H7 (cell line): ENCODE measurements at places on chromosomes 7 and 10. TPM values are rescaled to one million over a fixed set of nuclear protein-coding genes. Genes with fewer than 3 reads are reported as not detected.

DNA sequence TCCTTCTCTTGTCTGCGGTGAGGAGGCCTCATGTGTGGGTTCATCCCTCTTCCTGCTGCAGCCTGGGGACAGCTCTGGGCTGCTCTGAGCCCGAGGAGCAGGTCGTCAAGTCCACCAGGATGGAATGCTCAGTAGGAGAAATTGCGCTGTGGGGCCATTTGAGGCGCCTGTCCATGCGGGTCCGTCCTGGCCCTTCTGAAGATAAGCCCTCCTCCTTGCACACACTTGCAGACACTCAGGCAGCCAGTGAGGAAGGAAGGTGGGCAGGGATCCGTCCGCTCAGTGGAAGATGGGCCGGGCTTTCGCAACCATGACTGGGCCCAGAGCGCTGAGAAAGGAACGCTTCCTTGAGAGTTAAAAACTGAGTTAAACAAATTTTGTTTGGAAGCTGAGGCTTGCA is 356.8 kb downstream of the GLRX3 start:
- no peak for DNase-seq

DNA sequence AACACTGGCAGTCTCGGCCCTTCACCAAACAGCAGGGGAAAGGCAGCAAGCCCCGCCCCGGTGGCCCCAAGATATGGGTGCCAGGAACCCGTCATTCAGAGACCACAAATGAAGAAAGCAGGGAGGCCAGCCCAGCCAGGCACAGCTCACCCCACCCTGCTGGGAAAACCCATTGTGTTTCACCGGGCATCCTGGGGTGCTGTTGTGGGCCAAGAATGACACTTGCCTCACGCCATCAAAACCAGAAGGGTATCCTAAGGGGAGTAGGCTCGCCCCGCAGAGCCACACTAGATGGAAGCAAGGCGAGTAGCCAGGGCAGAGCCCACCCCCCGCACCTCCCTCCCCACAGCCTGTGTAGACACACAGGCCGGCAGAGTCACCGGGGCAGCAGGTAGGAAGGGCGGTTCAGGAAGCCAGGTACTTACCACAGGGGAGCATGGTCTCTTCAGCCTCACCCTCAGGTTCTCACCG is 72.5 kb upstream of the KCNMA1 start:
- DNase-seq: peak; percentile 68

DNA sequence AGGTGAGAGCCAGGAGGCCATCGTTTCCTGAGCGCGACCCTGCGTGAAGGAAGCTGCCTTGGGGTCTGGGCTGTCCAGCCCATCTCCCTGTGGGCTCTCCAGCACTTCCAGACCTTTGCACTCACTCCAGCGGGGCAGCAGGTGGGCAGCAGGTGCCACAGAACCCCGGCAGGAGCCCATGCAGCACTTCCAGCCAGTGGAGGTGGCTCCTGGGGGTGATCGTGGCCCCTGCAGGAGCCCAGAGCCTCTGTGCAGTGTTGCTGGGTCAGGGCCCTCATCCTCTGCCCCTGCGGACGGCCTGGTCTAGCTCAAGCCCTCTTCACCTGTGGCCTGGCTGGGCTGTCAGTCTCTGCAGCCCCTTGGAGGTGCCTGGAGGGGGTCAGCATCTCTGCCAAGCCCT is 59.9 kb downstream of the PWWP2B start:
- peak; percentile 34 for DNase-seq

GRCh38 chr10:80596391-80597257 is 58.9 kb downstream of the SH2D4B start:
- peak; percentile 72 for DNase-seq

CFAP43 gene
- 0.21 and 0.30 TPM in 2 replicates for total RNA-seq

DNA sequence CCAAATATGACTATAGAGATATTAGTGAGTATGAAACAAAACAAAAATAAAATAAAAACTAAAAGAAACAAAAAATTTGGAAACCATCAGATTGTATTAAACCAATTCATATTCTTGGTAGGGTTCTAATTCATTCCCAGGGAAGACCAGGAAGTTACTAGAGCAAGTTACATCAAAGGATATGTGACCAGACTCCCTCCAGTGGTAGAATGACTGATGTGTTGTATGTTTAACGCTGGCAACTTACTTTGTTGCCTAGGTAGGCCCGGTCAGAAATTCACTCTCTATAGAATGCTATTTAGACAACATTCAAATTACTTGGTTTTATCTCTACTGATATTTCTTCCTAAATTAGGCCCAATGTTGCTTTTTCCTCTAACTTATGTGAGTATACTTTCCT is 5.2 kb downstream of the PHYHIPL start:
- DNase-seq: peak; percentile 60

MINDY3 gene
- total RNA-seq: 11.0 and 11.2 TPM in 2 replicates

LRRC18 gene
- total RNA-seq: not detected in 2 replicates

GRCh38 chr10:72682638-72683037 is 9.3 kb upstream of the MCU start:
- DNase-seq: no peak

TRPV5 gene
- not detected in 2 replicates for total RNA-seq

DNA sequence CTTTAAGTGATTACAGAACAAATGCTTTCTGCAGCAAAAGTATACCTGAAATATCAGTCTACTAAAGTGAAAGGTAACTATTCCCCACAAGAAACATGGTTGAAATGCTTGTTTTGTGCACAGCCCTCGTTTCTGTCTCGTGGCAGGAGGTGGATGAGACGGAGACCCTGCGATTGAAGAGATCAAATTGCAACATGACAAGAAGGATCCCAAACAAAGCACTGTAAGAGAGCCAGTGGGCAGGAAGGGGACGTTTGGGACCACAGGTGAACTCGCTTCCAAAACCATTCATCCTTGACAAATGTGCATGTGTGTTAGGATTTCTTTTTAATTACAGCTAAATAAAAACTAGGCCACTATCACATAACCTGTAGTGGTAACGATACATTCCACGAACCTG is 192.6 kb downstream of the CCSER2 start:
- no peak for DNase-seq

MSMB gene
- total RNA-seq: 0.89 TPM in 1 of 2 replicates, not detected in the other

DNA sequence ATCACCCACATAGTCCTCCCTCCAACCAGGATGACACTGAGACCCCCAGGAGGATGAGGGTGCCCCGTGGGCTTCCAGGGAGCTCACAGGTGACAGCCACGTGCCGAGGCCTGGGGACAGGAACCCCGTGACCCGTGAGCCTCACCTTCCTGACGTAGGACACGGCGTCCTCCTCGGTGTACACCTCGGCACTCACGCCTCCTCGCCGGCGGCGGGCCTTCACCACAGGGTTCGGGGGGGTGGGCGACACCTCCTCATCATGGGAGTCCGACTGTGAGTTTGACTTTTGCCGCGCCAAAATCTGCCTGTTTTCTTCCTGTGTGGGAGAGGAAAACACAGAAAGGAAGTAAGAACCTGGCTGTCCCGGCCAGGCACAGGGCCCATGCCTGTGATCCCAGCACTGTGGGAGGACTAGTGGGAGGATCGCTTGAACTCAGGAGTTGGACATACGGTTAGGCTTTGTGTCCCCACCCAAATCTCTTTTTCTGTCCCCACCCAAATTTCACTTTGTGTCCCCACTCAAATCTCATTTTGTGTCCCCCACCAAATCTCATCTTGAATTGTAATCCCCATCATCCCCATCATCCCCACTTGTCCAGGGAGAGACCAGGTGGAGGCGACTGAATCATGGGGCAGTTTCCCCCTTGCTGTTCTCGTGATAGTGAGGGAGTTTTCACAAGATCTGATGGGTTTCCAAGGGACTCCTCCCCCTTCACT is 45.9 kb upstream of the DNAAF5 start:
- DNase-seq: no peak

- peak; percentile 57 for DNase-seq
Observed at GRCh38 chr10:103823706-103824272, 31.6 kb downstream of the SH3PXD2A start.

CNPY1 gene
- 1.5 and 2.4 TPM in 2 replicates for total RNA-seq

GRCh38 chr10:91137822-91138221 is 82.6 kb upstream of the PCGF5 start:
- DNase-seq: no peak

- no peak for DNase-seq
Observed at GRCh38 chr7:3000566-3000965, 43.1 kb downstream of the CARD11 start.

DNA sequence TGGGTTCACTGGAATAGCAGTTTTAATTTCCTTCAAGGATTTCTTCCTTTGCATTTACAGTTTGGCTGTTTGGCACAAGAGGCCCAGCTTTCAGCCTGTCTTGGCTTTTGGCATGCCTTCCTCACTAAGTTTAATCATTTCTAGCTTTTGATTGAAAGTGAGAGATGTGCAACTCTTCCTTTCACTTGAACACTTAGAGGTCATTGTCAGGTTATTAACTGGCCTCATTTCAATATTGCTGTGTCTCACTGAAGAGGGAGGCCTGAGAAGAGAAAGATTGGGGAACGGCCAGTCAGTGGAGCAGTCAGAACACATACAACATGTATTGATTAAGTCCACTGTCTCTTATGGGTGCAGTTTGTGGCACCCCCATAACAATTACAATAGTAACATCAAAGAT is 33.9 kb downstream of the PTTG1IP2 start:
- no peak for DNase-seq

GRCh38 chr10:3951993-3952392 is 167.0 kb upstream of the KLF6 start:
- no peak for DNase-seq

ITIH5 gene
- 0.67 and 1.9 TPM in 2 replicates for total RNA-seq

DNA sequence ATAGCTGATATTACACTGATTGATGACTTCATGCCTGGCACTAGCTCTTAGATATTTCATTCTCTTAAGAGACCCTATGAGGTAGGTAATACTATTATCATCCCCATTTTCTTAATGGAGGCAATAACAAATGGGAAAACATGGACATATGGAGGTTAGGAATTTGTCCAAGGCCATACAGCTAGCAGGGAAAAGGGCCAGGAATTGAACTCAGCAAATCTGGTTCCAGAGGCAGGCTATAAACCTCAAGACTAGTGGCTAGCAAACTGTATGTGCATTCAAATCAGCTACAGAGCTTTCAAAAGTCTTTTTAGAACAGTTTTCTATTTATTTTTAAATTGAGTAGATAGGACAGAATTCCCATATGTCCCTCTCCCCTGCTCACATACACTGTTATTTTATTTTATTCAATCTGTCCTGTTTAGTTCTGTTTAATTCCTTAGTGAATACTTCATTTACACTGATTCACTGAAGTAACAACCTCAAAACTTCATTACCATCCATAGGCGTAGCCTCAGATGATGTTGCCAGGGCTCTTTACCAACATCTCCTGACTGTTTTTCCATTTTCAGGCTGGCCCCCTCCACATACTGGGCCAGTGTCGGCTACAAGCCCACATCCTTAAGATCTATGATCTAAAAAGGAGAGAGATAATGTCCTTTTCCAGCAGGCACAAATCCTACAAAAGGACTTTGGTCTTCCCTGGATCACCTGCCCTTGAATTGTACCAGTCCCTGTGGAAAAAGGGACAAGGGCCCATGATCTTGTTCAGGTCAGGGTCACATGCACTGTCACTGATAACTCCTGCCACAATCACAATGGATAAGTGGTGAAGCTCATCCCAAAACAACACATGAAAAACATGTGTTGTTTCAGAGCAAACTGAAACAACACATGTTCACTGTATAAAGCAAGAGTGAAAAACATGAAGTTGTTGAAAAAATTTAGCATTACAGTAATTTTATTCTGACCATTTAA is 15.9 kb downstream of the FAM24B start:
- DNase-seq: no peak

DNA sequence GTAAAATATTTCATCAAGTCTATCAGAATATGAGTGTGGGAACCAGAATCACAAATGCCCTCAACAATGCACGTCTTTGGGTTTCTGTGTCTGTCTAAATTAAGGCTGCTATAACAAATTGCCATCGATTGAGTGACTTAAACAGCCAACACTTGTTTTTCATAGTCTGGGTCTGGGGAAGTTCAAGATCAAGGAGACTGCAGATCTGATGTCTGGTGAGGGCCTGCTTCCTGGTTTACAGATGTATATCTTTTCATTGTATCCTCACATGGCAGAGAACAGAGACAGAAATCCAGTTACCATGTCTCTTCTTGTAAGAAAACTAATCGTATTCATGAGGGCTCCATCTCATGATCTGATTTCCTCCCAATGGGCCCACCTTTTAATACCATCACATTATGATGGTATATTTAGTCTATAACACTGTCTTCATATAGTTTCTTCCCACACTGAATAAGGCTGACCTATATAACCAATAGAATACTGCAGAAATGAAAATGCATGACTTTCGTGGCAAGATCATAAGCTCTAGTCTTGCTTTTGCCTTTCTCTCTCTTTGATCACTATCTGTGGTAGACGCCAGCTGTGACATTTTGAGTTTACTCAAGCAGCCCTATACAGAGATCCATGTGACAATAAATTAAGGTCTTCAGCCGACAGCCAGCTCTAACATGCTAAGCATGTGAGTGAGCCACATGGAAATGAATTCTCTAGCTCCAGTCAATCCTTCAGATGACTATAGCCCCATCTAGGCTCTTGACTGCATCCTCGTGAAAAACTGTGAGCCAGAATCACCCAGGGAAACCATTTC is 51.9 kb downstream of the THSD7A start:
- no peak for DNase-seq

DNA sequence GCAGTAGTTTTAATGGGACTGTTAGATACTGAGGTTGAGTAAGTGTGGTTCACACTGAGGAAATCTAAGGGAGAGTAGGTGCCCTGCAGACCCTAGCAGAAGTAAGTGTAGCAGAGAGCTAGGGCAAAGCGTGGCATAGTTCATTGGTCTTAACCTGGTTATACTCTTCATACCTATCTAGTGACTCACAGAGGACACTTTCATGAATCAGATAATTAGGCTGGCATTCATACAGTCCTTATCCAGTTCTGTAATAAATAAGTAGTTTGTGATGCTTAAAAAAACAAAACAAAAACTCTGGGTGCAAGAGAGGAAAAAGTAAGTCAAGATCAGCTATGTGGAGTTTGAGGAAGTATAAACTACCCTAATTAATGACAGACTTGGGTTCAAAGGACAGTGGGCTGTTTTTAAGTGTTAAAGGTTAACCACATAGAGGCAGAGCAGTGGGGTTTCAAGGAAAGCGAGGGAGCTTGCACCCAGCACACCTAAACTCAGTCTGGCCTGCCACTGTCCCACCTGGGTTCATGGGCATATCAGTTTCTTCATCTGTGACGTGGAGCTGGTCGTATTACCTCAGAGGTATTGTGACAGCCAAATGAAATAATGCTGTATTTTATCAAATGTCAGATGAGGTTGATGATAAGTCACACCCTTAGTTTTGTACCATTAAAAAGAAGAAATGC is 27.1 kb downstream of the LMTK2 start:
- no peak for DNase-seq

GBX1 gene
- total RNA-seq: 0.62 TPM in 1 of 2 replicates, not detected in the other

GRCh38 chr7:134646425-134647305 is at the start of gene BPGM:
Gene BPGM (plus strand): TSS chr7:134646853. CDS start chr7:134661508, 14,655 bp downstream.
- DNase-seq: peak; percentile 95

HOXA2 gene
- not detected in 2 replicates for total RNA-seq

SPDYE6 gene
- total RNA-seq: not detected in 2 replicates

DNA sequence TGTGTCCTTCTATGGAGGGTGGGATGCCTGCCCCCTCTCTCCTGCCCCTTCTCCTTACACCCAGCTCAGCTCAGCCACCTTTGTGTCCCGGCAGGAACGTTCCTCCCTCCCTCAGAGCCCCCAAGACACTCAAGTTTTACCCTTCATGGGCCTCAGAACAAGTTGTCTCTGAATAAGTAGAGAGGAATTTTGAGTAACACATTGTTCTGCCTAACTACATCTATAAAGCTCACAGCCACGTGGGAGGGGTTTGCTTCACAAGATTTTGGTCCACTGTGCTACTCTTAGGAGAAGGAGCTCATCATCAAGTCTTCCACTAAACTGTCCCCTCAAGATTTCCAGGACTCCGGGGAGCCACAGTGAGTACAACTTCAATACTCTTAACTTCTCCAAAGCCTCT is 51.6 kb upstream of the ZNF32 start:
- DNase-seq: no peak

- no peak for DNase-seq
Observed at GRCh38 chr7:51374936-51375335, 58.3 kb upstream of the COBL start.
